ACHN (cell line): ENCODE measurements at places on chromosomes 6 and 20.

GRCh38 chr6:17583811-17584210 lies 16.3 kb upstream of the FAM8A1 start:
- no peak for DNase-seq

GRCh38 chr6:15434263-15434662 lies 188.4 kb downstream of the JARID2 start:
- no peak for DNase-seq

DNA sequence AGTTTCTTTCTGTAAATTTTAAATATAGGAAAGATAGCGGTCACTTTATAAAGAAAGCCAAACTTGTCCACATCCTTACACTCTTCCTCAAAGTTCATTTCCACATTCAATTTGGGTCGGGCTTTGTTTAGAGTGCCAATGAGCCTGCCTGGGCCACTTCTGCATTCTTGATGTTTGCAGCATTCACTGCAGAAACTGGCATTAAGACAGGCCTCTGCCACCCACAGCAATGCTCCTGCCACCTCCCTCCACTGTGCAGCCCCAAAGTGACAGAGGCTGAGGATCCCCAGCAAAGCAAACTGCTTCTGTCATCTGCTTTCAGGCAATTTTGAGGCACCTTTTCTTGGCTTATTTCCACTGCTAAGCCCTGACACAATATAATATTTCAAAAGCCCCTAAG lies 61.2 kb downstream of the TNFAIP3 start:
- DNase-seq, result no peak

DNA sequence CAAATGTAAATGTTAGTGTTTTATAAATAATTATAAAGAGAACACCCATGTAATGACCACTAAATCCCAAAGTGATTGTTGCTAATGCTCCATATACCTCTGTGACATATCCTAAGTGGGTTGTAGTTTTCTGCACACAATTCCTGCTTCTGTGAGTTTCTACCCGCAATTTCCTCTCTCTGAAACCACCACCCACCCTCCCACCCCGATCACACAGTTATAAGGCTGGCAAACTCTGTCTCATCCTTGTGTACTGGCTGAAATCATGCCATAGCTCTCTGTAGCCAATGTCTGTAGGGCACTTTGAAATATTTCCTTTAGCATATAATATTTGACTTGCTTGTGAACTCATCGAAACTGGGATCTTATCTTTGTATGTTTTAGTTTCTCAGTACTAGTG lies 236.6 kb downstream of the PLCB1 start:
- no peak for DNase-seq

- DNase-seq, result peak; percentile 38
Measured at GRCh38 chr6:21846541-21847451, 253.2 kb downstream of the SOX4 start.

DNA sequence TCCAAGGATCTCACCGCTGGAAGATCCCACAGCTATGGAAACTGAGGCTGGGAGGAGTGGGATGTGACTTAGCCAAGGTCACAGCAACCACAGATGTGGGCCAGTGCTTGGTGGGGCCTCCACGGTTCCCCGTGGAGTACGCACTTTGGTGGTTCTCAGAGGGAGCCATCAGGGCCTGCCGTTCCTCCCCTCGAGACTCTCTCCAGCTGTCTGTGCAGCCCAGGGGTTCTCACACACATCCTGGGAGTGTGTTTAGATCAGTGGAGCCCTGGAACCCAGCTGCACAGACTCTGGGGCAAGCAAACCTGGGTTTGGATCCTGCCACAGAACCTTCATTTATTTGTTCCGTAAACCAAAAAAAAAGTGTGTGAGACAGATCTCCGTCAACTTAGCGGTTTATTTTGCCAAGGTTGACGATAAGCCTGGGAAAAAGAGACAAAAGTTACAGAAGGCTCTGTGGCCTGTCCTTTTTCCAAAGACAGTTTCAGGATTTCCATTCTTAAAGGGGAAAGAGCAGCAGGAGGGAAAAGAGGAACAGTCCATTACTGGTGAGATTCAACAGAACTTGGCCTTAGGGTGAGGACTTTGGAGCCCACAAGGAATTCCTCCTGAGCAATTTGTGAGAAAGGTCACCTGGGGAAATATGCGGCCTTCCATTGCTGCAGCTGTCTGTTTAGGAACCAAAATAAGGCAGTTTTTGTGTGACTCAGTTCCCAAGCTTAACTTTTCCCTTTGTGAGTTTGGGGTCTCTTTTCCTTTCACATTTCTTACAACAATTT lies 13.6 kb upstream of the MYMX start:
- DNase-seq, result no peak

DNA sequence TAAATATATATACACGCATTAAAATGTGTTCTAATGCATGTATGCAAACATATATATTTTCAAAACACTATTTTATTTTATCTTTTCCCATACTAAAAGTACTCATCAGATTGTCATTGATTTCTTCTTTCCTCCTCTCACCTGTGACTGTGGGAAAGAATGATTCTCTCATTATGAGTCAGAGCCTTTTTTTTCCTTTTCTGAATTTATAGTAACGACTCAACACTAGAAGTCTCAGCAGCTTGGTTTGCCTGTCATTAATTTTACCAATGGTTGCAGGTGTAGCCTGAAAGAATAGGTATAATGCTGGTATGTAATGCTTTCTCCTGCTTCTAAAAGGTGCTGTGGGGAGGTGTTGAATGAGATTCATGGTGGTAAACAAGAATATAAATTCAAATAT lies 328.7 kb downstream of the UTRN start:
- DNase-seq, result no peak

GRCh38 chr20:61891916-61892649 lies 173.6 kb downstream of the TAF4 start:
- no peak for DNase-seq

- DNase-seq, result no peak
Measured at GRCh38 chr6:33977606-33978411, 168.1 kb downstream of the GRM4 start.

GRCh38 chr6:125013938-125014660 lies 51.9 kb downstream of the RNF217 start:
- DNase-seq, result no peak

- DNase-seq, result peak; percentile 81
Measured at GRCh38 chr6:41723530-41724227, 11.7 kb downstream of the TFEB start.

DNA sequence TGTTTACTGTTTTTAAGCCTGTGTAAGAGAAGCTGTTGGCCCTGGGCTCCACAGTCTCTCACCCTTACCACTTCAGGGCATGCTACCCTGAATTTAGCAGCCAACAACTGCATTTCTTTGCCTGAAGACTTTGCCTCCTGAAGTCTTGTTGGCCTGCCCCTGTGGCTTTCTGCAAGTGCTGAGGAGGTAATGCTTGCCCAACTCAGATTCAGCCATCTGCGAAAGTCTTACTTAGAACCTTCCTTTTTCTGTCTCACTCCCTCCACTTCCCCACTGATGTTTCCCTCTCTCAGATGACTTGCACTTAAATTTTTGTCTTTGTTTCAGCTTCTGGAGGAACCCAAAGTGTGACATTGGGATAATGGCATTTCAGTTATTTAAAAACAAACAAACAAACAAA lies 11.8 kb upstream of the IBTK start:
- no peak for DNase-seq

- DNase-seq, result no peak
Measured at GRCh38 chr6:31915756-31916155, 11.8 kb upstream of the C2 start.

DNA sequence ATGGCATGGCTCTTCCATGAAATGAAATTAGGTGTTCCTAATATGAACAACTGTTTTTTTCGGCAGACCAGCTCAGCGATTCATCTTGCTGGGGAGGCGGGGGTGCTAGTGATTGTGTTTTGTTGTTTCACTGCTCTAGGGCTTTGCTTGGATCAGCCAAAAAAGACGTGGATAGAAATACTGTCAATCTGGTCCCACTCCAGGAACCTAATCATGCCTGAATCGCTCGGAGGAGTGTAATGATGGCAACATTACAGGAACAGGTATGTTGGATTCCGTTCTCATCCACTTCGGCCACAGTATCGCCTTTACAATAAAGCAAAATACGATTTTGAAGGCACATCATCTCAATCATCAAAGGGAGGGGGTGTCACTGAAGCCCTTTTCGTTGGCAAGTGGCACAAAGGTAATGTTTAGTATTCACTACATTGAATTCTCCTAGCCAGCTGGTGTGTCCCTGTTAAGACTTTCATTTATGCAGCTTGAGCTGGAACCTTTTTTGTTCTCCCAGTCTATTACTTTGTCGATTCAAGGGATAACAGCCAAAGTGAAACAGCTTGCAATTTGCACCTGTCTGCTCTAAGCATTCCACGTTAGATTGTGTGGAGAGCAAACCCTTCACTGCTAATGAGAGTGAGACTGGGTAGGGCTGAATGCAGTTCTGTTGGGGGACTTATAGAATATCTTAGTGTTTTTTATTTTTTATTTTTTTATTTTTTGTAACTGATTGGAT lies 477.7 kb downstream of the TFAP2A start:
- DNase-seq, result no peak

DNA sequence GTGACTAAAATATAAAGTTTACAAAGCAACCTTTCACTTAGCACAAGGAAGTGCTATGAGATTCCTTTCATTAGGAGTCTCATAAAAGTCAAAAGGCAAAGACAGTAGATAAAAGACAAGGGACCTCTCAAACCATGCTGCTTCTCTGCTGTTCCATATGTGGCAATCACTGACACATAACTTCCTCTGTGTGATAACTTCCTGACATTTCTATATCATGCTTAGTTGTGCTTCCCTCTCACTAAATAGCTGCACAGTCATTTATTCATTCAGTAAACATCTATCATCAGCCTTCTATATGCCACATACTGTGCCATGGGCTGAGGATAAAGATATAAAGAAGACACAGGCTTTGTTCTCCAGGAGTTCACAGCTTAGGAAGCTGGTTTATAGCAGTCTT lies 214.8 kb upstream of the GRIK2 start:
- DNase-seq, result no peak

DNA sequence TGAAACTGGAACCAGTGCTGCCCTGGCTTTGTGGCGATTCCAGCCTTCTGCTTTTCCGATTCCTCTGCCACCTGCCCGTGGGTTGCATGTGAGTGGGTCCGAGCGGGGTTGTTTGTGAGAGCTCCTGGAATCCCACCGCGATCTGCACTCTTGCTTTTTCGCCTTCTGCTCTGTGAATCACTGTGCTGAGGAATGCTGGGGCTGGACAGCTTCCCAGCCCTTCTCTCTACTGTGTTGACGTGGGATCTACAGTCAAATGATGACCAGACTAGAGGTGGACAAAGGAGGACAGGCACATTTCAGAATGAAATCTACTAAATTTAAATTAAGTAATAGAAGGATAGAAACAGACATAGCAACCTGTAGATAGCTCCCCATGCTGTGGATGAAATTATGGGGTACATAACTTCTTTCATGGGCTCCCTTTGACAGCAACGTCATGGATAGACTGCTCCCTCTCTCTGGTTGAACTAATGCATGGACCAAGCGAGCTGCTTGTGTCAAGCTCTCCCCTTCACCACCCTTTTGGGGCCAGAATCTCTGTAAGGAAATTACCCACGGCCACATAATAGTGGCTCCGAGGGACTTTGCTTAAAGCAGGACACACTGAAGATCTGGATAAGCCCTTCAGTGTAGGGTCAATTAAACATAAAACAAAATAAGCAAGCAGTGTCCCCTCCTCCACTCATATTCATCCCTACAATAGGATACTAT lies 2.0 kb downstream of the FNDC1 start:
- peak; percentile 5 for DNase-seq

DNA sequence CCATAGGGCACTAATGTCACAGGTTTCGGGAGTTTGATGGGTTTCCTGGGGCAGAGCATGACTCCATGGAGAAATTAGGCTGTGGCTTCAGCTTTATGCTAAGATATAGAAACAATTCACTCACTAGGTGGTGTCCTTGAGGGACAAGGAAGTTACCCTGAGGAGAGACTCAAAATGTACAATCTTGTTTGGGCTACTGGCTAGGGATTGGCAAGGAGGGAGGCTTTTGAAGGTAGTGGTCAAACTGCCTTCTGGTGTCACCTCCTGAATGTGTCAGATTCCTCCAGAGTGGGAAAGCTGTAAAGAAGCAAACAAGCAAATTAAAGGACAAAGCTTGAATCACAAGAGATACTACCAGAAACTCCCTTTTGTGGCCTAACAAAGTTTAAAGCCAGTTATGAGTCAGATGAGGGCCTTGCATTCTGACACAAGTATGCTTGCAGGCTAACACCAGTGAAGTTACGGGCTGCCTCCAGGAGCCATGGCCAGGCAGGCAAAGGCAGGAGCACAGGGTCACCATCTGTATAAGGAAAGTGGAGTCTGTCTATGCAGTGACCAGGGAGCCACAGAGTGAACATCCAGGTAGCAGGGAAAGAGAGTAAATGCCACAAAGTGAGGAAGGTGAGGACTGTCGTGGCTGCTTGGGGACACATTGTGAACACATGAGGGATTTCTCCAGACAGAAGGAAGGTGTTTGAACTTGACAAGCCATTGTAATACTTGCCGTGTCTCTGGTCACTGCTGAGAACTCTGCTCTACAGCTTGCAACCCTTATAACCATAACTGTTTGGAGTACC lies 107.7 kb upstream of the DTNBP1 start:
- DNase-seq, result no peak

- DNase-seq, result peak; percentile 11
Measured at GRCh38 chr6:22716721-22717120, 147.4 kb downstream of the HDGFL1 start.

DNA sequence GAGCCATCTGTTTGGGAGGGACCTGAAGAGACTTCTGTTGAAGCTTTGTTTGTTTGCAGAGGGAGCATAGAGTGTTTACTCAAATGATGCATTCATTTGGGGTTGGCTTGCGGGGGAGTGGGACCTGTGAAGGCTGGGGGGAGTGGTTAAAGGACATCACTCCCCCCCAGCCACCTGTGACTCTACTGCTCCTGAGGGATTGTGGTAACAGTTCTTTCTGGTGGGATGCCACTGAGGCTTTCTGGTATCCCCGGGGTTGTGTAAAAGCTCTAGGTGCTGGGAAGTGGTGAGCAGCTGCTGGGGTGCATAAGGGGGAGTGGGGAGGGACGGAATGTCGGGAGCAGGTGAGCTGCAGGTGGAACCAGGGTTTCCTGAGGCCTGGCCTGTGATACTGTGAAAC lies 239.2 kb upstream of the QKI start:
- DNase-seq, result no peak

DNA sequence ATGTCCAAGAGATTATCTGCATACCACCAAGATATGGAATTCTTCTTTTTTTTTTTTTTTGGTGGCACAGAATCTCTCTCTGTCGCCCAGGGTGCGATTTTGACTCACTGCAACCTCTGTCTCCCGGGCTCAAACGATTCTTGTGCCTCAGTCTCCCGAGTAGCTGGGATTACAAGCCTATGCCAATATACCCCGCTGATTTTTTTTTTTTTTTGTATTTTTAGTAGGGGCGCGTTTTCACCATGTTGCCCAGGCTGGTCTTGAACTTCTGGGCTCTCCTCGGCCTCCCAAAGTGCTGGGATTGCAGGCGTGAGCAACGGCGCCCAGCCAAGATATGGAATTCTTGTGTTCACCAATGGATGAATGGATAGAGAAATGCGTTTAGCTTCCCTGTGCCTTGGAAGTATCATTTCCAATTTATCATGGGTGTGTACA lies 31.0 kb downstream of the POM121L2 start:
- DNase-seq, result peak; percentile 34
